ENCODE measurements at places on chromosomes 6 and 20.

DNA sequence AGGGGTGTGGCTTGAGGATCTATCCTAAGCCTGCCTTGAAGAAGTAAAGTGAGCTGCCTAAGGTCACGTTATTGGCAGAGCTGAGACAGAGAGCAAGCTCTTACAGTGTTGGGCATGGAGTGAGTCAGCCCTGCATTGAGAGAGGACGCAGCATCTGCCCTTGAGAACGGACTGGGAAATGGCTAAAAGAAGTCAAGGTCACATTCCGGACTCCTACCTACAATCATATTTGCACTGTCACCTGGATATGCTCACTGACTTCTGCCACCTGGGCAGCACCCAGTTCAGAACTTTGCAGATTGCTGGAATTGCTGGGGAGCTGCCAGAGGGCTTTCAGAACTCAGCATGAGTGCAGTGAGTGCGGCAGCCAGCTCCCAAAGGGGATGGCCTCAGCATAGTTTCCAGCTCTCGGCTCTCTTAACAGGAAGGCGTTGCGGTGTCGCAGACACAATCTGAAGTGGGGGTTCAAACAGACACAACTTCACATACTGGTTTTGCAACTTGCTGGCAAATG lies 199.3 kb upstream of the SGK1 start:
- DNase-seq: no peak

DNA sequence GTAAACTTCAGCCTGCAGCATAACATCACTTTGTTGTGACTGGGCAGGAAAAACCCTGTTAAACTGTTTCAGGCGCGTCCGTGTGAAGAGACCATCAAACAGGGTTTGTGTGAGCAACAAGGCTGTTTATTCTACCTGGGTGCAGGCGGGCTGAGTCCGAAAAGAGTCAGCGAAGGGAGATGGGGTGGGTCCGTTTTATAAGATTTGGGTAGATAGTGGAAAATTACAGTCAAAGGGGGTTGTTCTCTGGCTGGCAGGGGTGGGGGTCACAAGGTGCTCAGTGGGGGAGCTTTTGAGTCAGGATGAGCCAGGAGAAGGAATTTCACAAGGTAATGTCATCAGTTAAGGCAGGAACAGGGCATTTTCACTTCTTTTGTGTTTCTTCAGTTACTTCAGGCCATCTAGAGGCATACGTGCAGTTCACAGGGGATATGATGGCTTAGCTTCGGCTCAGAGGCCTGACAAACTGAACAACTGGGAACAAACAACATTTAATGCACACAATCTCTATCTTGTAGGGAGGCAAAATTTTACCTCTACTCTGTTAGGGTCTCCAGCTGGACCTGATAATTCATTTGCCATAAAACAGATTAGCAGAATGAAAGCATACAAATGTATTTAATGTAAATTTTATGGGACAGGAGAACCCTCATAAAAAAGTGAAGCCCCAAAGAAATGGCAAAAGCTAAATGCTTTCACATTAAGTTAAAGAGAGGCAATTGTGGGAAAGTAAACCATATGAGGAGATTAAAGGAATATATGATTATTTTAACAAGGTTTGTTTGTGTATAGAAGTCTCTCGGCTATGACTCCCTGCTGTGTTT lies 58.3 kb upstream of the HFE start:
- DNase-seq: no peak

DNA sequence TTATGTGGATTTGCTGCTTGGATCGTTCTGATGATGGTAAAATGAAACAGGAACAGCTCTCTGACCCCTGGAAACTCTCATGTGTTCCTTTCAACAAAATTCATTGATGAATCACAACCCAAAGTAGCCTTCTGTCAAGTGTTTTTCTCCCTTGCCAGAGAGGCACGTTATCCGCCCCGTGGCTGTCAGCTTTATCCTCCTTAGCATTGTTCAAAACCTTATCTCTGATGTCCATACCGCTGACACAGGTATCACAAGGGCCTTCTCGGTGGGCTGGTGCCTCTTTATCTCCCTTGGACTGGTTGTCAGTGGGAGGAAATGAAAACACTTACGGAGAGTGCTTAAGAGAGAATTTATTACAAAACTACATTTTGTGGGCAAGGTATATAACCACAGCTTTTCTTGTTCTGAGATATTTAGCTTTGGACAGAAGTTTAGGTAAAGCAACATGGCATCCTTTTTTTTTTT lies 84.9 kb downstream of the TIAM2 start:
- DNase-seq: no peak

GRCh38 chr6:48449002-48449401 lies 338.0 kb upstream of the PTCHD4 start:
- no peak for DNase-seq

DNA sequence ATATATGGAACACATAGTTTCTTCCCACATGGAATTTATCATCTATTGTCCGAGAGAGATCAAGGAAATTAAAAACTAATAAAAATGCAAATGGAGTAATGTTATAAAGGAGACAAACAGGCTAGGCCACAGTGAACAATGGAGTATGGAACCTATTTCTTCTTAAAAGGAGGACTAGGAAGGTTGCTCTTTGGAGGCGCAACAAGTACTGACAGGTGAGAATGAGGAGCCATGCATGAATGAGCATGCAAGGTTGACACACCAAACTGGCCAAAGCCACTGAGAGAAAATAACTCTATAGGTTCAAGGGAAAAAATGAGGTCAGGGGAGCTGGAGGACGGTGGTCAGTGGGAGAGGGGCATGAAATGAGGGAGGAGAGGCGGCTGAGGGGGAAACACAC lies 40.9 kb downstream of the PSMB1 start:
- no peak for DNase-seq

- no peak for DNase-seq
Observed at GRCh38 chr6:42372699-42373098, 79.0 kb downstream of the TRERF1 start.

- no peak for DNase-seq
Observed at GRCh38 chr6:38867726-38868125, 152.6 kb downstream of the DNAH8 start.

DNA sequence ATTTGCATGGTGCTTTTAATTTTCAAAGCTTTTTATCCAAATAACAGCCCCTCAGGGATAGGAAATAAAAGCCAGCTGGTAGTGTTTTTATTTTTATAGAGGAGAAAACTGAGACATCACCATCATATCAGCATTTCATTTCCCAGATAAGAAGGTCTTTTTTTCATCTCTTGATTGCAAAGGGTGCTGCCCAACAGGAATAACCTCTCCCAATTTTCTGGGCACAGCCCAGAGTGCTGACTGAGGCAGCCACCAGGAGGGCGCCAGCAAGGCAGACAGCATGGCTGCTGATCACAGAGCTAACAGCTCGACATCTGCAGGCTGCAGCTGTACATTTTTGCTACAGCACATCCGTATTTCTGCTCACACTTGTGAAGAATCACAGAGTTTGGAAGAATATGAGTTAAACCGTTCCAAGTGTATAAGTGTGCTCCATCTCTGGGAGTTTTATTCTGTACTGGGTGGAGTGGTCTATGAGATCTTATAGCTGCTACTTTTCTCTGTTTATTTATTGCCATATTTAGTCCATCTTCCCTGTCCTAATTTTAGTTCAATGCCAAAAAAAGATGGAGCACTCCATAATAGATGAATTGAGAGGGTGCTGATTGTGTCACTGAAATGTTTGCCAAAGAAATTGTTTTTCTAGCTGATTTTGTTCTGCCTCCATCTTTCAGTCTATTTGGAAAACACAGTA lies 85.5 kb upstream of the C20orf144 start:
- DNase-seq: no peak

Measured in esophagus squamous epithelium (tissue), 5 donors.